ENCODE measurements at places on chromosomes 6 and 20.

DNA sequence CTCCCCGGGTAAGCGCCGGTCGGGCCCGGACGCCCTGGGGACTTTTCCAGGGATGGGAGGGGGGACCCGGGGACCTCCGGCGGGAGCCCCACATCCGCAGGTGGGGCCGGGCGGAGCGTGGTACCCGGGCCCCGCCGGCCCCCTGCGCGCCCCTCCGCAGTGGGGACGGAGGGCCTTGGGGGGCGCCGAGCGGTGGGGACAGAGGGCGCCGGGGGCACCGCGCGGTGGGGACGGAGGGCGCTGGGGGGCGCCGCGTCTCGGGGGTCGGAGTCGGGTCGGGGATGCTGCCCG is 270 bp downstream of the PLEKHG1 start:
- no peak for DNase-seq

DNA sequence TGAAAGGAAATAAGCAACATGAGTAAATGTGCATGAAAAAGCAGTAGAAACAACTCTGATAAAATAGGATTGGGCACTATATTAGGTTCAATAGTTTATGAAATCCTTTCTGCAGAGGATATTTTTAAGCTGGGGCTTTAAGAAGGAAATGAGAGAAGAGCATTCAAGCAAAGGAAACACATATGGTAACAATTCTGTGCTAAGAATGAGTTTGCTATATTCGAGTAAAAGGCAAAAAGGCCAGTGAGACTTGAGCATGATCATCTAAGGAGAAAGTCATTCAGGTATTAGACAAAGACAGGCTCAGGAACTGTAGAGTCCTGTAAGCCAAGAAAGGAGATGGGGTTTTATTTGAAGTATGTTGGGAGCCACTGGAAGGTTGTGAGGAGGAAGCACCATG is 387.1 kb upstream of the FLRT3 start:
- DNase-seq, result no peak

GRCh38 chr6:43739642-43740091 is 30.3 kb upstream of the VEGFA start:
- DNase-seq, result no peak

GRCh38 chr6:21321531-21321930 is 272.0 kb upstream of the SOX4 start:
- no peak for DNase-seq

All from activated CD8-positive, alpha-beta memory T cell treated with anti-CD3 and anti-CD28 coated beads for 48 hours (primary cell).